Bronchial epithelial cell (primary cell): ENCODE measurements at places on chromosomes 12 and 14.

GRCh38 chr12:3527181-3527580 is 36.2 kb downstream of the PRMT8 start:
- peak; percentile 95 for DNase-seq

- no peak for DNase-seq
Measured at GRCh38 chr12:26510354-26510674, 314.9 kb downstream of the SSPN start.

- DNase-seq = no peak
Measured at GRCh38 chr14:99630202-99630601, 14.7 kb upstream of the HHIPL1 start.

DNA sequence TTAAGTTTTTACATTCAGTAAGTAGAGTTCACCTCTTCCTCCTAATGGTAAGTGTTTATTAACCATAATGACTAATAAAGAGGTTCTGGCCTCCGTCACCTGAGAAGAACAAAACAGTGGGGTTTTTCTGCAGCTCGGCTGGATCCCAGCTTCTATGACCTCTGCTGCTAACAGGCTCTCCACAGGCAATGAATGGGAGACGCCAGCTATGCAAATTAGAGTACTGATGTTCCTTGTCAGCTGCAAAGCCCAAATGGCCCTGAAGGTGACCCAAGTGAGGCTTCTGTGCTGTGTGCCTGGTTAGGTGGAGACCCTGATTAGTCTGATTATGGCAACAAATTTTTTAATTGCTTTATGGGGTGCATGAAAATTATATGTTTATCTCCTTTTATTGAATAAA is 218.1 kb downstream of the APAF1 start:
- DNase-seq = no peak

GRCh38 chr12:46938071-46938678 is 112.4 kb upstream of the SLC38A4 start:
- peak; percentile 23 for DNase-seq

DNA sequence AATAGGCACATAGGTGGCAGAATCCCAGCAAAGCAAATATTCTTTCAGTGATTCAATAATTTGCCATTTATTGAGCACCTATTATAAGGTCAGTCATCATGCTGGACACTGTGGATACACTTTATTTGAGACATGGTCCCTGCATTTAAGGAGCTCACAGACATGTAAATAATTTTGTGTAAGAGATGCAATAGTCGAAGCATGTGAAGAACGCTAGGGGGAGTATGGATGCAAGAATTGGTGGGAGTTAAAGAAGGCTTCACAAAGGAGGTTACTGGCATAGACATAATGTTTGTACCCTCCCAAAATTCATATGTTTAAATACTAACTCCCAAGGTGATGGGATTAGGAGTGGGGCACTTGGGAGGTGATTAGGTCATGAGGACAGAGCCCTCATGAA is 260.6 kb upstream of the GARIN6 start:
- DNase-seq = peak; percentile 21

DNA sequence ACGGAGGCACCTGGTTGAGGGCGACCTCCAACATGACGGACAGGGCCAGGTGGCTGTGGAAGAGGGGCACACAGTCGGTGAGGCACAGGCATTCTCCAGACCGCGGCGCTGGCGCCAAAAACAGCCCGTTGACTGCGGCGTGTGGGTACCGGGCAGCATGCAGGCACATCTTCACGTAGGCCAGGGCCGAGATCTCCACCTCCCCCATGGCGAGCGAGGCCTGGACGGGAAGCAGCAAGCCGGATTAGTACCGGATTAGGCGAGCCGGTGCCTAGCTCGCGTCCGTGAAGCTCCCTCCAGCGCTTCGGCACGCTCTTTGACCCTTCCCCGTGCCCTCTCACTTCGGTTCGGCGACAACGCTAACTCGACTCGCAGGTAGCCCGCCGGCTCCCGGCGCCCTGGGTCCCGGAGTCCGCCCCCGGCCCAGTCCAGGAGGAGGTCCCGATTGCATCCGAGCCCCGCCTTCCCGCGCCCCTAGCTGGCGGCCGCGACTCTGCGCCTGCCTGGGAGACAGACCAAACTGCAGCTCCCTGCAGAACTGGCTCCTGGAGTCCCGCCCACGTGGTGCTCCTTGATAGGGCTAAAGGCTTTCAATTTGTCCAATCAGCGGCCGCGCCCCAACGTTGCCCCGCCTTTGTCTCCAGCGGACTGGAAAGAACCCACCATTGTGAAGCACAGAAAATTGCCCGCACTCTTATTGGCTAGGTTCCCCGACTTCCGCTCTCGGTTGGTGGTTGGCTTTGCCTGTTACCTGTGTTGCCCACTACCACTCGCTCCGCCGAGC is at the start of gene EMC9:
Gene EMC9 (minus strand): TSS at position 495 of the 784 bp plus-strand sequence. CDS start 287 bp downstream, at position 208.
- peak; percentile 98 for DNase-seq

- peak; percentile 14 for DNase-seq
Measured at GRCh38 chr14:26598081-26598671, 343 bp upstream of the NOVA1 start.

- peak; percentile 56 for DNase-seq
Measured at GRCh38 chr12:12333407-12334366, 16.4 kb downstream of the MANSC1 start.

- DNase-seq = no peak
Measured at GRCh38 chr12:608921-609320, 54.3 kb downstream of the NINJ2 start.

- DNase-seq = no peak
Measured at GRCh38 chr12:104583301-104583700, 126.6 kb downstream of the CHST11 start.

DNA sequence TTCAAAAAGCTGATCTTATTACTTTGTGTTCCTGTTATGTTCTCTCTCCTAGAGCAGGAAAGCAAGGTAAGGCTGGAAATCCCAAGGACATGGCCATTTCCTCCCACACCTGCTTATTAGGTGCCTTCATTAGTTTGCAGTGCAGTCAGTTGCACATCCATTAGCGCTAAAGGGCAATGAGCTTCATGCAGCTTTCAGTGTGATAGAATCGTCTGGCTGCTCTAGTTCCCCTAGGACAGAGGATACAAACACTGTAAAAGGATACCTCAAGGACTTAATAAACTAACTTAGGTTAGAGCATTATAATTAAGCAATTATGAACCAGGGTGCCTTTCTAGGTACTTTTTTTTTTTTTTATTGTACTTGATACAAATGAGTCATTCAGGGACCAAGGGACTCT is 21.1 kb downstream of the TMEM117 start:
- DNase-seq = no peak

- no peak for DNase-seq
Measured at GRCh38 chr12:50626026-50626425, 121.2 kb downstream of the DIP2B start.

DNA sequence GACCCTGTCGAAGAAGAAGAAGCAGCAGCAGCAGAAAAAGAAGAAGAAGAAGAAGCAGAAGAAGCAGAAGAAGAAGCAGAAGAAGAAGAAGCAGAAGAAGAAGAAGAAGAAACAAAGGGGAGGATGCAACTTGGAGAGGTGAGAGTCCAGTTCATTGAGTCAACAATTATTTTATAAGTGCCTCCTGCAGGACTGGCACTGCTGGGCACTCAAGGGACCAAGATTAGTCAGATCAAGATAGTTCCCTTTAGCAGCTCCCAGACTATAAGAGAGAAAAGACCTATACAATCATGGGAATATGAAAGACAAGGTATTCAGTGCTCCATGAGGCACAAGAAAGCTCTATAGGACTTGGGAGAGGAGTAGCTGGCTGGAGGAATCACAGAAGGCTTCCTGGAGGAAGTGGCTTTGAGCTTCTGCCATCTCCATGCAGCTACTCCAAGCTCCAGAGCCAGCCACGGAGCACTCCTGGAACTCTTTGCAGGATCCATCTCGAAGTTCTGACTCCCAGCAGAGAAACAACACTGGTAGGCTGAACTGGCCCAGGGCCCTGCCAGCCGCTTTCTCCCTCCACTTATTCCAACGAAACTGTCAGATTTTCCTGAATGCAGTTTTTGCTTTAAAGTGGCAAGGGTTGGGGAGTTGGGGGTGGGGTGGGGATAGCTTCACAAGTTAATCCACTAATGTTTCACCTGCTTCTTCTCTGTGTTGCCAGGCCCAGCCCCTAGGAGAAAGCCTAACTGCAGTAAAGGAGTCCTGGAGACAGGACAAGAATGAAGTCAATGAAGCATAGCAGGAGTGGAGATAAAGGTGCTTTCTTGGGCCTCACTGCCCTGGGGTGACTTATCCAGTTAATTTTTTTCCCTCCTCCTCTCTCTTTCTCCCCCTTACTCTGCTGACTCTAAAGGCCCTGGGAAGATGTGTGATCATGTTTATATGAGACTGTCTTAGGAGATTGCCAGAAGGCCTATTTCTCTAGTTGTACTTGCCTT is 140.1 kb upstream of the PARP11 start:
- no peak for DNase-seq

DNA sequence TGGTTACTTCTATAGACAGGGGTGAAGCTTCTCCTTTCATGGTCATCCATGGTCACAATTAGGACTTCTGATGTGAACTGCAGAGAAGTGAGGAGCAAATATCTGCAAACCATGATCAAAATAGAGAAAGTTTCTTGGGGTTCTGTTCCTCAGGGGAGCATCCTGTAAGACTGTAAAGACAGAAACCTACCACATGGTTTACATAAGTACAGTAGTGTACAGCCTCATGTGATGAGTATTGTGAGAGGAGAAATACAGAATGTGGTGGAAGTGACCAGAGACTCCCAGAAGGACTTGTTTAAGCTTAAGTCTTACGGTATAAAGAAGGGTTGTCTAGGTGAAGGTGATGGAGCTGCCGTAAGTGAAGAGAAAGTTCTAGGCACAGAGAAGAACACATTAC is 484.7 kb downstream of the LRIG3 start:
- DNase-seq = no peak

DNA sequence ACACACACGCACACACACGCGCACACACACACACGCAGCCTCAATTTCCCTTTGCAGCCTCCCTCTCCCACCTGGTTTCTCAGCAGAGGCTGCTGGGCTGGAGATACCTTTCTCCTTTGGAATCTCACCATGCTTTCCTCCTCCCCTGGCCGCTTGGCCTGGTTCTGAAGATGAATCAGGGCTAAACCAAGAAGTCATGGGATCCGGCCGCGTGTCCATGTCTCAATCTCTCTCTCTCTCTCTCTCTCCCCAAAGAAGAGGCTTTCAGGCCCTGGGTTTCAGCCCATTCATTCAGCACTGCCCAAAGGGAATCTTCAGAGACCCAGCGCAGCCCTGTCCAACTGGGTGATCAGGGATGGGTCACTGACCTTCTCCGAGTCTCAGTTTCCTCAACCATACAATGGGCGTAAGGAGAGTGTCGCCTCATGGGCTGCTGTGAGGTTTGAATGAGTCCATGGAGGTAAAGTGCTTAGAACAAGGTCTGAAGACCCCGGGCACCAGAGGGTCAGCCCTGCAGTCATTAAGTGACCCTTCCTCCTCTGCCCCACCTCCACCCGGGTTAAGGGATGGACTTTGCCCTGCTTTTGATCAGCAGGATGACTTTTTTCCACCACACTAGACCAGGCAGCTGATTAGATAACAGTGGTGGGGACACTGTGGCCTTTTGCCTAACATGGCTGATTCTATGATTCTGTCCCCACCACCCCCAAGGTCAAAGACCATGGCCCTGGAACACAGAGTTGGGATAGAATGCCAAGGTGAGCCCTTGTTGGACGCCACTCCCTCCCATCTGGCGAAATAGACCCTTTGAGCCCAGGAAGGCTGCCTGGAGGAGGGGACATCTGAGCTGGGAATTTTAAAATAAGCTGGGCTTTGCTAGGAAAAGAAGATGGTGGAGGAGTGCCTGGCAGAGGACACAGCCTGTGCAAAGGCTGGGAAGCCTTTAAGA is 42.1 kb downstream of the SCARB1 start:
- no peak for DNase-seq

GRCh38 chr12:48031135-48031960 is 27.1 kb upstream of the COL2A1 start:
- DNase-seq = peak; percentile 27

DNA sequence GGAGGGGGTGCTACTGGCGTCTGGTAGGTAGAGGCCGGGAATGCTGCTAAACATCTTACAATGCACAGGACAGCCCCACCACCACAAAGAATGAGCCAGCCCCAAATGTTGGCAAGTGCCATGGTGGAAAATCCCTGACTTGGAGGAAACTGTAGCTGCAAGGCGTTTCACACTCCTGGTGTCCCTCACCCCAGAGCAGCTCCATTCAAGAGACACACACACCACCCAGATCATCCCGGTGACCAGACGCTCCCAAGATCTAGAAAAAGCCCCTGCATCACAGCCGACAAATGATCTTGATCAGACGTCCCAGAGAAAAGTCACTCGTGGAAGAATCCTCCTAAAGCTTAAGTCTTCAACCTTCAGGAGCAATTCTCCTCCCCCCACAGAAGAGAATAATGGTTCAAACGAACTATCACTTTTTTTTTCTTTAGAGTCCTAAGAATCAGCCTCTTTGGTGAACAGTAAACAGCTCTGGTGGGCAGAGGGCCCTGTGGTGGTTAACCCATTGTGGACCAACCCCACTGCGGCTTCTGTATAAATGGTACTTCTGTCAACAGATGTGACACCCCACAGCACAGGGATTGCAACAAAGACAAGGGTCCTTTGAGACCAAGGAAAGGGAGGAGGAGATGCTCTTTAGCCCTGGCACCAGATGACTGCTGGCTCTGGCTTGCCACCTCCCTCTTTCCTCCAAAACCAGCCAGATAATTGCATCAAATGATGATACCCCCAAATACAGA is 2.7 kb downstream of the GLTP start:
- DNase-seq = no peak

- no peak for DNase-seq
Measured at GRCh38 chr12:11761869-11762567, 112.5 kb downstream of the ETV6 start.

GRCh38 chr14:68793734-68794129 is 865 bp upstream of the ZFP36L1 start:
- no peak for DNase-seq

- DNase-seq = no peak
Measured at GRCh38 chr12:13178568-13179210, 17.8 kb upstream of the EMP1 start.

DNA sequence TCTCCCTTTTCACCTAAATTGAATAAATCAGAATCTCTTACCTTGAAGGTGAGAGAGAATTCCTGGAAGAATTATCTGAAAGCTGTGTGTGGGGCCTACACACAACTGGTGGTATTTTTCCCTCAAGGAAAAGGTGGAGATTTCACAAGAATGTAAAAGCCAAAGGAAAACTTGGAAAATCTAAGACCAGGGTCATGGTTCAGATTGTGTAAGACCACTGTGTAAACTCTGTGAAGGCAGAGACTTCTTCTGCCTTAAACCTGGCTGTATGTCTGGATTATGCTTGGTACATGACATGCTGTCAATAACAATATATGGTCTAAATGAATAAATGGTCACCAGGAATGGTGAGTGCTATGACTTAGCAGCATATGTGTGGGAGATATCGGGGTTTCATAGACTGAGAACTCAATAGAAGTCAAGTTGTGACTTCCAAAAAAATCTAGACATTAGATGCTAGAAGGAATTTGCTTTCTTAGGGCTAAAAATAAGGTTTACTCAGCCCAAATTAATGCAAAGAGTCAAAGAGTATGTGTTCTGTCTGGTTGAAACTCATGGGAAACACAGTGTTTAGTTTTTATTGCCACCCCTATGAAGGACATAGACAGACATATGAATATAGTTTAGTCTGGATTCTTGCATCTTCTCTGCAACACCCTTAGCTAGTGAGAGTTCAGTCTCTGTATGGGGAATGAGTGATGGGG is 163.7 kb downstream of the SNAPC1 start:
- no peak for DNase-seq

GRCh38 chr14:48690349-48690748 is 895.8 kb downstream of the RPS29 start:
- no peak for DNase-seq
